ENCODE measurements at places on chromosomes 12 and 14.

DNA sequence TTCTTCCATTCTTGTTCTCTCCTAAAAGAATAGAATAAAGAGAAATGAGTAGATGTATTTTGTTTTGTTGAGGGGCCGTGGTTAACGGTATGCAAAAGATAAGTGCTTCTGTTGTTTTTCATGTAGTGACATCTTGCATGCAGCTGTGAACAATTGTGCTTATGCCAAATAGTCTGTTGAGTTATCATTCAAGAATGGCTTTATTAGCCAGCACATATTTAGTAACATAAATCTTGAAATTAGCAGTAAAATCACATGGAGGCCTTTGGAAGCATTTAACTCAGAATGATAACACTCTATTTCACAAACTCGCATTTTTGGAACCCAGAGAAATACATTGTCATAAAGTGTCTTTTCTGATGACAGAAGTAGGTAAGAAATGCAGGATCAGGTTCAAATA is 1772.0 kb upstream of the FLRT2 start:
- no peak for DNase-seq

DNA sequence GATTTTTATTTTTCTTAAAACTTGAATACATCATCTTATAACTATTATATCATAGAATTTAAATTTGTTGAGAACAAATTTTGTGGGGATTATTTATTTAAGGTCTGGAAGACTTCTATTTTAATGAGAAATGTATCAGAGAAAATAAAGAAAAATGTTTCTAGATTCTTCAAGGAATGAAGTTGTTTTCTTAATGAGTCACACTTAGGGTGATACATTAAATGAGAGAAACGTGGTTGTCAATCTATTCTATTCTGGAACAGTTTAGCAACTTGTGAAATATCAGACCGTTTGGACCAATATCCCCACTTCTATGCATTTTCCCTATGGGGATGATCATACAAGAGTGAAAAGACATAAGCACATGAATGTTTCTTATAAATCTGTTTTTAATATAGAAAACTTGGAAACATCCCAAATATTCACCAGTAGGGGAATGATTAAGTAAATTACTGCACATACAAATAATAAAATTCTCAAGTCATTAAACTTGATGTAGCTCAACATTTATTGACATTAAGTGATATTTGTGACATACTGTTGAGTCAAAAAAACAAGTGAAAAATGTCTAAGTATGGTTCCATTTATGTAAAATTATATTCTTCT is 88.5 kb downstream of the E2F7 start:
- DNase-seq, result no peak

- no peak for DNase-seq
These were observed 627 bp downstream of the TESC start for GRCh38 chr12:117098361-117099217.

DNA sequence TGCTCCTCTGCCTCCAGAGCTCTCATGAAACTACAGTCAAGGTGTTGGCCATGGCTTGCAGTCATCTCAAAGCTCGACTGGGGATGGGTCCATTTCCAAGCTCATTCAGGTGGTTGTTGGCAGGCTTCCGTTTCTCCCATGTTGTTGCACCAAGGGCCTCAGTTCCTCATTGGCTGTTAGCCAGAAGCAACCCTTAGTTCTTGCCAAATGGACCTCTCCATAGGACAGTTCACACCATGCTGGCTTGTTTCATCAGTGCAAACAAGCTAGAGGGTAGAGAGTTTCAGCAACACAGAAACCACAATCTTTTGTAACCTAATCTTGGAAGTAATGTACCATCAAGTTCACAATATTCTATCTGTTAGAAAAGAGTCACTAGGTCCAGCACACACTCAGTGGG is 22.7 kb upstream of the PPM1A start:
- DNase-seq, result no peak

DNA sequence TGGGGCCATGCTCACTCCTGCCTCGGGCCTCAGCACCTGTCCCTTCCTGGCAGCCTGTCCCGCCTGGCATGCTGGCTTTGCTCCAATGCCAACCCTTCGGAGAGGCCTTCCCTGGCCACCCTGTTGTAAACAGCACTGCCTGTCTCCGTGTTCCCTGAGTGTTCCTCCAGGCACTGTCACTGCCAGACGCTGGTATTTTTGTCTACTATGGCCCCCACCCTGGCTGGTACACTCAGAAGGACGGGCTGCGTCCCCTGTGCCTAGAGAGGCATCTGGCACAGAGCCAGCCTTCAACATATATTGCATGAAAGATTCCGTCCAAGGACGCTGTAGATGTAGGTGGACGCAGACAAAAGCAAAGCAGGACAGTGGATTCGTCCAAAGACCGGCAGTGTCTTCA is 2.7 kb upstream of the ASPG start:
- DNase-seq, result no peak

- no peak for DNase-seq
These were observed 120.1 kb downstream of the LMNTD1 start for GRCh38 chr12:25433024-25433423.

GRCh38 chr12:68264857-68265256 is 11.5 kb upstream of the IL22 start:
- no peak for DNase-seq

DNA sequence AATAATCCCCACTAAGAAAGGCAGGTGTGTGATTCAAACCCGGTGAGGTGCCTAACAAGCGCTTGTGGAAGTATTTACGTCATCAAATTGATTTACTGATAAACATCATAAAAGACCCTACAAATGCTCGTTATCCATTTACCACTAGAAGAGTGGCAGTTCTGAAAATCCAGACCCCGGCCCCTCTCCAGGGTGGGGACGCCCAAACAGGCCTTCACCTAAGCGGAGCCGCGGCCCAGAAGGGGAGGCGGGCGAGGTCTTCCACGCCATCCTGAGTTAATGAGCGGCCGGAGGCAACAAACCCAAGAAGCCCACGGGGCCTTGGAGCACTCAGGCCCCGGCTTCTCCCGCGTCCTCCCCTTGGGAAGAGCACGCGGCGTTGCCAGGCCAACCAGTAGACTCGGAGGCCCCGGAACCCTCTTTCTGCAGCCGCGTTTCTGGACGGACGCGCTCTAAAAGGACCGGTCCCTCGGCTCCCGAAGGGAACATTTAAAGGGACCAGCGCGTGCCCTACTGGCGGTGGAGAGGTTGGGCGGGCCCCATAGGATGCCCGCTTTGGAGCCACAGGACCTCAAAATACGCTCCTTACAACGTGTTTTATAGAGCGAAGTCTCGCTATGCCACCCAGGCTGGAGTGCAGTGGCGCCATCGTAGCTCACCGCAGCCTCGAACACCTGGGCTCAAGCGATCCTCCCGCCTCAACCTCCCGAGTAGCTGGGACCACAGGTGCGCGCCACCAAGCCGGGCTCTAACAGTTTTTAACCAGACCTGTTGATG is 3.5 kb downstream of the PTPN21 start:
- peak; percentile 15 for DNase-seq

DNA sequence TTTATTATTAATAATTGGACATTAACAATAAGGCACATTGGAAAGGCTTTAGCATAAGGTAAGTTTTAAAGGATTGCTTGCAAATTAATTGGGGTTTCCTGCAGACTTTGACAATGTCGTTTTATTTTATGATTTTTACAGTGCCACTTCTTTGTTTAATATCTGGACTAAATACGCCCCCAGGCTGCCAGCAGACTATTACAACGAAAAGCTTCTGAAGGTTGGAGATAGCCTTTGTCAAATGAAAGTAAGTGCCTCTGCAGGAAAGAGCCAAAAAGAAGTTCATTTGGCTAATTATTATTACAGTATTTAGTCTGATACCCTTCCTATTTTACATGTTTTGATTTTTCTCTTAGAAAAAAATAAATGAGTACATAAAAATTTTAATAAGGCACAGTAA is 11.3 kb downstream of the CFAP54 start:
- DNase-seq, result no peak

DNA sequence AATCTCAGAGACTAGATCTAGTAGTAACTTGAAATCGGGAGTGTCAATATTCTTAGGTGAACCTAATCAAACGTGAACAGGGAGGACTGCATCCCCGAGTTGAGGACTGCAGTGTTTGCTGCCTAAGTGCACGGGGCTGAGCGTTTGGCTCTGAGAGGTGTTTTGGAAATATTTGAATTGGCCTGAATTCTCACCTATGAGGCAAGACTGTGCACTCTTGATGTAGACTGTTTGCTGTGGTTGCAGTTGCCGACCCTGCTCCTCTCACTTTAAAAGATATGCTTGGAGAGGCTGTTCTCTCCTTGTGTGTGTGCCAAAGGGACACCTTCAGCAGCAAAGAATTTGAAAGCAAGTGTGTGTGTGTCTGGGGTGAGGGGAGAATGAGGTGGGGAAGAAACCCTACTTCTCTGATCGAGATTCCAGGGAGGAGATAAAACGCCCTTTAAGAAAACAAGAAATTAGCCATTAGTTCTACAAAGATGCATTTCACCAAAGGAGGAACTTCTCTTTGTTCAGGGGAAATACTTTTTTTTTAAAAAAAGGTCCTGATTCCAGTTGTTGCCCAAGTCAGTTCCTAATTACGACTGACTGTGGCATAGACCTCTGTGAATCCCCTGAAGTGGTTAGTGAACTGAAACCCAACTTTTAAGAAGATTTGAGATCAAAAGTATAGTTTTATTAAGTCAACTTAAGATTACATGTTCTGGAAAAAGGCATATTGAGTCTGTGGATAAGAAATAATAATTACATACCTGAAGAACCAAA is 106.6 kb downstream of the DYRK2 start:
- no peak for DNase-seq

DNA sequence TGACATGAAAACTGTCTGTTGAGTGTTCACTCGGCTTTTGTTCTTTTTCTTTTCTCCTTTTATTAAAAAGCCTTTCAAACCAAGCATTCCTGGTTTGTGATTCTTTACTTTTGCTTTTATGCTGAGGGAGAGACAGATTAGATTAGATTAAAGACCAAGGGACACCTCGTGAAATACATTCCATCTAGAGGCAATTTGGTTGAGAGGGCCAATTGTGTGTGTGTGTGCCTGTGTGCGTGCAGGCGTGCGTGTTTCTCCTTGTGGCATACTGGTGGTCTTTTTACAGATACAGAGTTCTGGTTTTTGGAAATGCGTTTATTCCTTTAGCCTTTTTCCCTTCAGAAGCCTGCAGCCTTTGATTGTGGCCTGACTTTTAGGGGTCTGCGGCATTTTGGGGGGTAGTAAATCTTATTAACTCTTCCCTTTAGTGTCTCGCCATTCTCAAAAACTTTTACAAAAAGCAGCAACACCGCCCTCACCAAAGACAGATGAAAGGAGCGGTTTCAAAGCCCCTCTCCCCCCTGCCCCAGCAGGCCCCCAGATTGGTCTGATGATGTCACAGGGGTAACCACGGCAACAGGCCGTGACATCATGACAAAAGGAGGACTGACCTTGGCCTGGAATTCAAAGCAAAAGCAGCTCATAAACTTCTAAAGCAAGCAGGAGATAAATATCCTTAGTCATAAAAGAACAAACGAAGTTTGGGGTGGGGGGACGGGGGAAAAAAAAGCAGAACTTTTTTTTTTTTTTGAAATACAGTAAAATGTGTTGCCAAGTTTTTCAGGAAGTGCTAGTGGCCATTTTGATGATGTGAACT is 84.1 kb upstream of the TBX3 start:
- DNase-seq, result no peak

GRCh38 chr14:29654901-29655550 is 272.6 kb downstream of the PRKD1 start:
- no peak for DNase-seq

DNA sequence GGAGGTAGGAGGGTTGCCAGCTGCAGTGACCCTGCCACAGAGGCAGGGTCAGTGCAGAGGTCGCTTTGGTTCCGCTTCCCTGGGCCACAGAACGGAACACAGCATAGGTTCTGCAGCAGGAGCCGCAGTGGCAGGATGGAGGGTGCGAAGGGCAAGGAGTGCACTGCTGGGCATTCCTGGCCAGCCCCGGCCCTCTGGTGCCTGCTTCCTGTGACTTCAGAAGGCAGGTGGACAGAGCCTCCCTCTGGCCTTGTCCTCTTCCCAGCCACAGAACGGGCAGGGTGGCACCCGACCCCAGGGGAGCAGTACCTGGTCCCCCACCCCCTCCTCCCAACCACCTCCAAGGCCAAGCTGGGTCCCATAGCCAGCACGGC is 37.7 kb downstream of the SLC8B1 start:
- no peak for DNase-seq

GRCh38 chr12:116136340-116136739 is 141.2 kb downstream of the MED13L start:
- DNase-seq, result no peak

GRCh38 chr12:93447555-93448290 is 6.0 kb upstream of the UBE2N start:
- DNase-seq, result no peak

- DNase-seq, result no peak
These were observed 14.7 kb downstream of the PRICKLE1 start for GRCh38 chr12:42574851-42575266.

- DNase-seq, result no peak
These were observed 14.1 kb downstream of the ABCD2 start for GRCh38 chr12:39605501-39605900.

DNA sequence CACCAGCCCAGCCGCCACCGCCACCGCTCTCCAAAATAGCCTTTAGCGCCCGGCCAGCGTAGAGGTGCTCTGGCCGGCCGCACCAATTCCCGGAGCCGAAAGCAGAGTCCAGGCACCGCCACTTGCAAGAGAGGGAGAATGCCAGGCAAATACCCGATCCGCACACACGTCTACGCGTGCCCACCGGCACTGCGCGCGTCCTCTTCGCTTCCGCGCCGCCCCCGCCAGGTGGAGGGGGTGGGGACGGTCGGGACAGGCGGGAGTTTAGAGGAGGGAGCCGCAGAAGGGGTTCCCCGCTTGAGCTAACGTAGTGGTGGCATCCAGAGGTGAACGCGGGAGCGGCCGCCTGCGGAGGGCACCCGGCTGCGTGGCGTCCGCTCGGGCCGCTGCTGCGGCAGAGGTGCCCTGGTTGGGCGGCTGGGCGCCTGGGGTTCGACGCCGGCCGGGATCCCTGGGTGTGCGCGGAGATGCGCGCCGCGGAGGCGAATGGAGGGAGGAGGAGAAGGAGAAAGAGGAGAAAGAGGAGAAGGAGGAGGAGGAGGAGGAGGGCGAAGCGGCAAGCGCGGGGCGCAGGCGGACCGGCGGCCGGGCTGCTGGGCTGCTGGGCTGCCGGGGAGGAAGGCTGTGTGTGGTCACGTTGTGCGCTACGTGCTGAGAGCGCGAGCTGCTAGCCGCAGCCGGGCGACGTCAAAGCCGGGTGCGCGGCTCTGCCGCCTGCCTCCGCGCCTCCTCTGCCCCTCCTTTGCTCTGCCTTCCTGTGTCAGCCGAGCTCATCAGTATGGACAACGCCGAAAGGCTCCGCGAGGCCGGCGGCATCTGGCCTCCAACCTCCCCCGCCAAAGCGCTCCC is at the start of gene MDGA2:
TSS of gene MDGA2 (minus strand) at position 140 of the 849 bp plus-strand sequence.
- no peak for DNase-seq

GRCh38 chr12:111250251-111250881 is 118.5 kb downstream of the PHETA1 start:
- no peak for DNase-seq

All from activated naive CD8-positive, alpha-beta T cell treated with anti-CD3 and anti-CD28 coated beads, Interleukin-2, amount 50 U/mL, for 16 hours (primary cell).